ENCODE measurements at places on chromosomes 7 and 10. TPM values are rescaled to one million over a fixed set of nuclear protein-coding genes. Genes with fewer than 3 reads are reported as not detected.
A peak's percentile ranks its signal among the peaks of the same experiment; 100 is the strongest.

DNA sequence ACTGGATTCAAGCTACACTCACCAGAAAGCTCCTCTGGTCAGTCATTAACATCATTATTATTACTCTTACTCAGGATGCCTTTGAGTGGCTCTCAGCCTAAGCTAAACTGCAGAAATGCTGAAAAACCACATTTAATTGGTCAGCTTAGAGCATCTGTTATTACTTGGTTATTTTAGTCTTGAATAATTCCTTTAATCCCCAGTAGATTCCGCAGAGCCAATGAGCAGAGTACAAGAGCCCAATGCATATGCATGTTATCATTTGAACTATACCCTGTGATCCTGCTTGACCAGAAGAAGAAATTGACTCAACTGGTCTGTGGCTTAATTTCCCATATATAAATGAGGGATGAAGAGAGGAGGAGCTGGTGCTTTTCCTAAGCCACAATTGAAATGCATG lies 417.6 kb upstream of the C7orf33 start:
- DNase-seq, result no peak
- no peaks in the 10 kb centered on the region for H3K36me3 ChIP-seq
- H3K4me1 ChIP-seq, result peaks cover 8% of the 10 kb centered on the region
- no peaks in the 10 kb centered on the region for H3K27me3 ChIP-seq
- no peak overlapping the region for H3K4me3 ChIP-seq

- peak; percentile 68 for DNase-seq
- peaks cover 6% of the 10 kb centered on the region for H3K4me1 ChIP-seq
- no peaks in the 10 kb centered on the region for H3K36me3 ChIP-seq
- no peaks in the 10 kb centered on the region for H3K27me3 ChIP-seq
- peak overlapping the region; percentile 99 for H3K4me3 ChIP-seq
- H3K27ac ChIP-seq, result peak overlapping the region; percentile 86
Observed at GRCh38 chr7:75639071-75639885, 99.5 kb downstream of the HIP1 start.

DNA sequence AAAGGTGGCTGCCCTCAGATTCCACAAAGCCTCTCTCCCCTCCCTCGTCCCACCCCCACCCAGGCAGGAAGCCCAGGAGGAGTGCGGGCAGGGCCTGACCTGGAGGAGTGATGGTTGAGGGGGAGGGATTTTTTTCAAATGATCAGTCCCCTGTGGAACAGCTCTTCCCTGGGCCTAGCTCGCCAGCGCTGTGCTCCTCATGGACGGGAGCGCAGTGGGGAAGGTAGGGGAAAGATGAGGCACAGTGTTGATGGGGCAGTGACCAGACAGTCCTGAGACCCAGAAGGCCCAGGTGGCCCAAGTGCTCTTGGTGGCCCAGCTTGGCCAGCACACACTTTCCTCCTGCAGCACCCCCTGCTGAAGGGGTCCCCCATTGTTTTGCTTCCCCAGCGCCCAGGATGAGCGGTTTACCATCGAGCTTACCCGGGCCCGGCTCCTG lies 8.5 kb downstream of the SAP25 start:
- no peak for DNase-seq
- H3K27me3 ChIP-seq, result no peaks in the 10 kb centered on the region
- H3K4me3 ChIP-seq, result no peak overlapping the region
- no peak overlapping the region for H3K27ac ChIP-seq

DNA sequence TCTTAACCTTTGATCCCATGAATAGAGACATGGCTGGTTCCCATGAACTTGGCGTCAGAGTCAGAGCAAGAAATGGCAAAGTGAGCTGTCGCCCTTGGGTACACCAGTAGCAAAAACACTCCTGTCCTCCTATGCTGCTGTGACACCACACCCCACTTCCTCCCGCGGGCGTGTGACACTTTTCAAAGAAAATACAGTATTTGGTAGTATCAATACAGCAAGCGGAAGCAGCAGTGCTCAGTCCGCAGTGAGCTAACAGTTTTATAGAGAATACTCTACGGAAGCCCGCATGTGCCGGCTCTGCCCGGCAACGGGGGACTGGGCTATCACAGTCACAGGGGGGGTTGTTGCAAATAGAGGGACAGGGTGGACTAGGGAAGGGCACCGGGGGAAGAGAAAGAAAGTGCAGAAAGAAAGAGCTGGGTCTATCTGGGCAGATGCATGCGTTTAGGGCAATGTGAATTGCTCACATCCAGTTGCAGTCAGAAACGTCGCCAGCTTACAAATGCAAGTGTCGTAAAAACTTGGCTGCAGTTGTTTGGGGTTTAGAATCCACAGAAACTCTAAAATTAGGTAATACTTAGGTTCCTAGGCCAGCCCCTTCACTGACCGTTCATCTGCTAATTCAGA lies 49.8 kb downstream of the PRKCQ start:
- no peaks in the 10 kb centered on the region for H3K36me3 ChIP-seq
- H3K27me3 ChIP-seq, result no peaks in the 10 kb centered on the region
- DNase-seq, result no peak
- no peak overlapping the region for H3K27ac ChIP-seq

DNA sequence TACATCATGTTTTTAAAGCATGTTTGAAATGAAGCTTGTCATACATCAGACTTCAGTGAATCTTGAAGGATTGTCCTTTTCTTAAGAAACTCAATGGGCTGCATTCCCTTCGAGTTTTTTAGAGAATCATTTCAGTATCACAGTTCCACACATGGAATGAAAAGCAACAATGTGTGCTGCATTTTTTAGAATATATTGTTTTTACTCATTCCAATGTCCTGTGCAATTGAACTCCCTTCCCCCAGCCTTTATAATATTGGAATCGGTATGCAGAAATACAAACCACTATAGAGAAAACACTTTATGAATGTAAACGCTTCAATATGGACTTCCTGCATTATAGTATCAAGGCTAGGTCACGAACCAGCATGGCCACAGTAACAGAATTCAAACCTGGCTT lies 634.4 kb downstream of the GATA3 start:
- H3K36me3 ChIP-seq, result no peaks in the 10 kb centered on the region
- no peaks in the 10 kb centered on the region for H3K27me3 ChIP-seq
- no peak overlapping the region for H3K27ac ChIP-seq

DNA sequence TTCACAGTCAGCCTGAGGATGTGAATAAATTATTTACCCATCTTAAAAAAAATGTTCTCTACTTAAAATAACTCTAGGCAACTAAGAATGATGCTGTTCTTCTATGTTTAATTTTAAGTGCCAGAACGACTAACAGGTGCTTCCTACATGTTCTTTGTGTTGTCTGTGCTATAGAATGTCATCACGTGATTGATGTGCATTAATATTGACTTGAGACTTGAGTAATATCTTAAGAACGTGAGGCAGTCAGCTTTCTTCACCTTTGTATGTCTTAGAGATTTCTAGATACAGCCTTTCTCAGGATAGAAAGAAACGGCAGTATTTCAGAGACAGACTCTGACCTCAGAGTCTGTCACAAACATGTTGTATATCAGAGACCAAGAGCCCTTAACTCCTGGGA lies 274.6 kb downstream of the KCND2 start:
- no peak overlapping the region for H3K4me3 ChIP-seq
- H3K27ac ChIP-seq, result no peak overlapping the region
- H3K27me3 ChIP-seq, result no peaks in the 10 kb centered on the region

DNA sequence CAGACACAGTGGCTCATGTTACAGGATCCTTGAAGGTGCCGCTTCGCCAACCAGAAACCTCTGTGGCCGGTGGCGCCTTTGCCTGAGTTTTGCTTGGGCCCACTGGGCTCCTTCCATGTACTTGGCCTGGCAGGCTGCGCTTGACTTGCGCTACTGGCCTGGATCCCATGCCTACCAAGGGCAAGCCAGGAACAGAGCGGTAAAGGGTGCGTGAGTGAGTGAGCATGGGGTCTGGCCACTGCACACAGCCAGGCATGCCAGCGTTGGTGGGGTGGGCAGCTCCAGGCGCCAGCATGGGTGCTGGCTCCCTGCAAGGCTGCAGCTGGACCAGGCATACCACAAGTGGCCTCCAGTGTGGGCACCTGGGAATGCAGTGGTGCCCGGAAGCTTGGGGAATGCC lies 16.3 kb upstream of the TSPAN15 start:
- no peak overlapping the region for H3K4me3 ChIP-seq
- no peaks in the 10 kb centered on the region for H3K27me3 ChIP-seq
- no peak for DNase-seq

DNA sequence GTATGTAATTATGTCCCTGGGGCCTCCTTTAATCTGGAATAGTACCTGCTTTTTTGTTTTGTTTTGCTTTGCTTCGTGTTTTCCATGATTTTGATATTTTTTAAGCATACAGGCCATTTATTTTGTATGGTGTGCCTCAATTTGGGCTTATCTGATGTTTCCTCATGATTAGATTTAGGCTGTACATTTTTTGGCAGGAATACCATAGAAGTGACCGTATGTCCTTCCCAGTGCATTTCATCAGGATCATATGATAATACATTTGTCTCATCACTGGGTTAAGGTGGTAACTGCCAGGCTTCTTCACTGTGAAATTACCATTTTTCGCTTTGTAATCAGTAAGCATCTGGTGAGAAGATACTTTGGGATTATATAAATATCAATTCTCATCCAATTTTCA lies 117.8 kb upstream of the SAMD8 start:
- no peak for DNase-seq
- no peaks in the 10 kb centered on the region for H3K27me3 ChIP-seq
- no peak overlapping the region for H3K27ac ChIP-seq
- no peaks in the 10 kb centered on the region for H3K4me1 ChIP-seq
- H3K36me3 ChIP-seq, result peaks cover 15% of the 10 kb centered on the region

DNA sequence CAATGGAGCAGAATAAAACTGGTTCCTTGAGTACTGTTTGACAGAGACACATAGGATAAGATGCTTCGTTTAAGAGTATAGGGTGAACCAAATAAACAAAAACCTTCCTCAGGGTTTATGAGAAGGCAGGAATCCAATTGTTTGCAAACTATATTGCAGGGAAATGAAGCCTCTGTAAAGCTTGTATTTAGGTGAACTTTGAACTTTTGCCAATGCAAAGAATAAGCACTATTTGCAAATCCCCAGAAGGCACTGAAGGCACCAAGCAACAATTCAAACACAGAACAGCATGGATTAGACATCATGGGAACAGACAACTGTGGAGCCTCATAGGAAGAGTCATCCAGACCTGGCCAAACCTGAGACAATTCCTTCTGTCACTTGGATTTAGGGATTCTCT lies 47.1 kb upstream of the WASL start:
- no peak for DNase-seq
- H3K4me3 ChIP-seq, result no peak overlapping the region
- no peak overlapping the region for H3K27ac ChIP-seq

GRCh38 chr10:77872151-77872946 lies 54.2 kb downstream of the DLG5 start:
- peaks cover 10% of the 10 kb centered on the region for H3K4me1 ChIP-seq
- no peak overlapping the region for H3K4me3 ChIP-seq
- peaks cover 3% of the 10 kb centered on the region for H3K36me3 ChIP-seq
- H3K27me3 ChIP-seq, result no peaks in the 10 kb centered on the region
- no peak overlapping the region for H3K27ac ChIP-seq

DNA sequence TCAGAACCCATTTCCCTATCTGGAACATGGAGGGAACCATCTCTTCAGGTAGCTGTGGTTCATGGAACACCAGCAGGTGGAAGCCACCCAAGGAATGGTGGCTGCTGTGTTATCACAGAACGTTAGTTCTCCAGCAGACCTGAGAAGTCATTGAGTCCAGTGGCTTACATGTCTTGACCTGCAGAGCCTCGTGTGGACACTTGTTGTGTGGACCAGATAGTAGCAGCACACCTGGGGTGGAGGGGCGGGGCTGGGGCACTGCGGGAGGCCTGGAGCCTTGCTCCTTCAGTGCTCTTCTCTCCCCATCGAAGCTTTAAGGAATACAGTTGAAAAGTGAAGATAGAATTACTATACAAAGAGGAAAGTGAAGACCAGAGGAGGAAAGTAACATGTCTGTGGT lies 42.4 kb downstream of the VWA2 start:
- H3K36me3 ChIP-seq, result no peaks in the 10 kb centered on the region
- H3K4me3 ChIP-seq, result no peak overlapping the region
- no peaks in the 10 kb centered on the region for H3K4me1 ChIP-seq
- no peak overlapping the region for H3K27ac ChIP-seq
- no peak for DNase-seq

DNA sequence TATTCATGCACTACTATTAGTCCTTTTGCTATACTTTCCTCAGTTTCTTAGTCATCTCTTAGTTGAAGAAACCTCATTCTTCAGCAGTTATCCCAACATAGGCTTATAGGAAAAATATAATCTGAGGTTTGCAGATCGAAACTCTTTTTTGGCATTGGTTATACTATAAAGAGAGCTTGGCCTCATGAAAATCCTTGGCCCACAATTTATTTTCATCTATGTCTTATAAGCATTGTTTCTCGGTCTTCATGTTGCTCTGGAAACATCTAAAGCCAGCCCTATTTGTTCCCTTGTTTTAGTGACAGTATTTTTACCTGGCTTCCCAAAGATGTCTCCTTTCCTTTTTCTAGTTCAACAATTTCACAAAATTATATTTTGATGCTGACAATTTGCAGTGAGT lies 345.1 kb upstream of the PRKCQ start:
- no peaks in the 10 kb centered on the region for H3K36me3 ChIP-seq
- no peak overlapping the region for H3K27ac ChIP-seq
- no peak overlapping the region for H3K4me3 ChIP-seq
- no peak for DNase-seq
- no peaks in the 10 kb centered on the region for H3K27me3 ChIP-seq

DNA sequence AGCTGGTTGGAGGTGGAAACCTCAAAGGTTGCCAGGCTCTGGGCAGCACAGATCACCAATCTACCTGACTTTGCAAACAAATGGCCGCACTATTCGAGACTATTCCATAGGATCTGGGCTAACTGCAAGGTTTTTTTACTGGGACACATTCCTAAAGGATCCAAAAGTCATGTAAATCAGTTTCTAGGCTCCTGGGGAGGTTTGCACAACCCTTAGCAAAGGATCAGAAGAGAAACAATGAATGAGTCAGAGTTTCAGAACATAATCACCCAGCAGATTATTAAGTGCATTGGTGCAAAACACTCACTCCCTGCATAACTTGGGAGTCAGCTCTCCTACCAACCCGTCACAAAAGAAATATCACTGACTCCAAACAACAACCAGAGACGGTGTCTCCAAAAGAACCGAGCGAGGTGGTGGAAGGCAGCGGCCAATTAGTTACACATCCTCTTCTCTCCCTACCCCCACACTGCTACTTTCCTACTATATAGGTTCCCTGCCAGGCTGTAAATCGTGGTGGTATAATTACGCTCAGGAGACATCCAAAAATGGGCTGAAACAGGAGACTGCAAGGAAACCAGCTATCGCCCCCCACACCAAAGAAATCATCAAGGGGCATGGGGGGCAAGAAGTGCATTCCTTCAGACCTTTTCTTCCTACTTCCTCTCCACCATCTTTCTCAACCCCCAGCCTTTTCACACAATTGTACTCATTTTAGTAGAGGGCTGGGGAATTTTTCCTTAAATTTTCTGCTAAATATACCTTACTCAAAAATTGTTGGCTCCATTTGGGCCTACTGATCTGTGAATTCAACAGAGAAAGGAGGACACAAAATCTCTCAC lies 3.2 kb downstream of the UBE2H start:
- H3K36me3 ChIP-seq, result no peaks in the 10 kb centered on the region
- H3K27me3 ChIP-seq, result no peaks in the 10 kb centered on the region
- peak overlapping the region; percentile 94 for H3K27ac ChIP-seq
- H3K4me1 ChIP-seq, result peaks cover 5% of the 10 kb centered on the region
- peak; percentile 88 for DNase-seq

- no peak overlapping the region for H3K27ac ChIP-seq
- H3K27me3 ChIP-seq, result no peaks in the 10 kb centered on the region
- H3K36me3 ChIP-seq, result no peaks in the 10 kb centered on the region
Observed at GRCh38 chr7:87210506-87210905, 9.0 kb downstream of the TMEM243 start.

The EVX1 gene
- not detected for total RNA-seq

The COL13A1 gene
- total RNA-seq, result 72.3 TPM

The SUN3 gene
- total RNA-seq, result not detected

The HABP2 gene
- total RNA-seq, result not detected

The GPC2 gene
- 37.4 TPM for total RNA-seq

The GRM3 gene
- not detected for total RNA-seq

The IGF2BP3 gene
- total RNA-seq, result 44.9 TPM

The RBP3 gene
- total RNA-seq, result not detected

The PODXL gene
- 58.5 TPM for total RNA-seq

The EPO gene
- 0.60 TPM for total RNA-seq

Measured in cardiac muscle cell (in vitro differentiated cells and primary cell).